ENCODE measurements at places on chromosomes 11 and 22.

GRCh38 chr22:28714043-28714628, 27.5 kb downstream of the CHEK2 start:
- DNase-seq = no peak

GRCh38 chr22:26564181-26564580, 25.8 kb downstream of the TPST2 start:
- DNase-seq = peak; percentile 23

GRCh38 chr11:23540101-23540561, 679.9 kb upstream of the CCDC179 start:
- DNase-seq = peak; percentile 93

DNA sequence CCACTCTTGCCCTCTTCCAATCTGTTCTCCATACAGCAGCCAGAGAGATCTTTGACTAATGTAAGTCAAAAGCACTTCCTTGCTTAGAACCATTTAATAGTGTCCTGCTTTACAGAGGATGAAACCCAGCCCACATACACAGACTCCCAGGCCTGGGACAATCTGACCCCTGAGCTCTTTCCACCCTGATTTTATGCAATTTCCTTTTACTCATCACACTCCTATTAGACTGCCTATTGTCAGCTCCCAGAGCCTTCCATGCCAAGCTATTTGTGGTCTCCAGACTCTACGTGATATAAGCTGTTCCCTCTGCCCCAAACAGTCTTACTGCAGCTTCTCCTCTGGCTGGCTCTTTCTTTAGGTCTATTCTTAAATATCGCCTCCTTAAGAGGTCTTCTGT, 28.1 kb downstream of the ME3 start:
- DNase-seq = no peak

GRCh38 chr11:112734207-112734606, 227.0 kb upstream of the NCAM1 start:
- peak; percentile 39 for DNase-seq

DNA sequence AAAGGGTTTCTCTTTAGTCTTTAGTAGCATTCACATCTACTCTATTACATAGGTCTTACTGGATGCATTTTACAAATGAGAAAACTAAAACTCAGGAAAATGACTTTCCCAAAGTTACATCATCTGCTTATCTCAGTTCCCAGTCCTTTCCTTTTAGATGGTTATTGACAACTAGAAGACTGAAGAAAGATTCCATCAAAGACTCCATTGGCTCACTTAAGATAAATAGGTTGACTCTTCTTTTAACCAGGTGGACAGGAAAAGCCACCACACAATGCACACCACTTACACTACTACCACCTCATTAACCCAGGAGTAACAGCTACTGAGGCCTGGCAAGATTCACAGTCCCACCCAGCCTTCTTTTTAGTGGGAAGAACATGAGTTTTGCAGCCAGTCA, 123.6 kb downstream of the TRIM44 start:
- no peak for DNase-seq

GRCh38 chr22:20178915-20179227, 28.0 kb upstream of the CCDC188 start:
- no peak for DNase-seq

DNA sequence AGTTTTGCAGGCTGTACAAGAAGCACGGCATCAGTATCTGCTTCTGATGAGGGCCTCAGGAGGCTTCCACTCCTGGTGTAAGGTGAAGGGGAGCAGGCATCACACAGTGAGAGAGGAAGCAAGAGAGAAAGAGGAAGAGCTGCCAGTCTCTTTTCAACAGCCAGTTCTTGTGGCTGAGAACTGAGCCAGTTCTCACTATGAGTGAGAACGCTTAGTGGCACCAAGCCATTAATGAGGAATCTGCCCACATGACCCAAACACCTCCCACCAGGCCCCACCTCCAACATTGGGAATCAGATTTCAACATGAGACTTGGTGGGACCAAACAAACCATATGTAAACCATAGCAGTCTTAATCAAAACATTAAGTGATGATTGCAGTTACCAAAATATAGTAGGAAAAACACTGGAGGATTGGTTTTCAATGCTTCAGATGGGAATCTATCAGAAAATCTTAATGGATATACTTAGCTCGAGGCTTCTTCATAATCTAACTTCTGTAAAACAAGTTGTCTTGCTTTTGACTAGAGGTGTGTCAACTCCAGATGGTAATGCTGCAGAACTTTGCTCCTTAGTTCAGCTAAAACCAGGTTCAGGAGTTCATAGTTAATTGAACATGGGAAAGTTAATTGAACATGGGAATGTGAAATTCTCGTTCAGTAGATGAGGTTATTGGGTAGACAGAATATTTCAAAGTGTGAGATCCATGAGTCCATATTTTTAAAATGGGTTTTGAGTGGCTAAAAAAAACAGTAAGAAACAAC, 12.2 kb downstream of the FAR1 start:
- DNase-seq = no peak

DNA sequence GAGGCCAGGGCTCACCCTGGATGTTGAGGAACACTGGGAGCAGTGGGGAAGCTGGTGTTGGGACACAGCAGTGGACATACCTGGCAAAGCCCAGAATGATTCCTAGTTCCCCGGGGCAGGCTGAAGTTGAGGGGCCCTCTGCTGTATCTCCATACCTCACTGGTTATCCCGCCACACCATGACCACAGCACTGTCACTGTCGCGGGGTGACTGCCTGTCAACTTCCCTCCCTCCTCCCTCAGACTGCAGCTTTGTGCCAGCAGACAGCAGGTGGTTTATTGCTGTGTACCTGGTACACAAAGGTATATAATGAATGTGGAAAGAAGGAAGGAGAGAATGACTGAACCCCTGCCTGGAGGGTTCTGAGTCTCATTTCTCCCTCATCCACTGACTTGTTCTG, 318.7 kb downstream of the TMEM135 start:
- no peak for DNase-seq

DNA sequence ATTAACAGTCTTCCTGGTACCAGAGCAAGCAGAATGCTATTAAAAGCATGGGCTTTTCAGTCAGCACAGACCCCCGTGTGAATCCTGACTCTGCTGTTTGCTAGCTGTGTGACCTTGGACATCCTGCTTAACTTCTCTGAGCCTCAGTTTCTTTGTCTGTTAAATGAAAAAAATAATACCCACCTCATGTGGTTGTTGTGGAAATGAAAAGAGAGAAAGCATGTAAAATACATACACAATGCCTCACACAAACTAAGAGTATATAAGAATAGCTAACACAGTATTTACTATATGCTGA, 39.5 kb downstream of the AHNAK start:
- DNase-seq = no peak

GRCh38 chr11:46338988-46339666, 8.1 kb upstream of the DGKZ start:
- DNase-seq = no peak

GRCh38 chr11:43504316-43504950, 145.7 kb downstream of the TTC17 start:
- no peak for DNase-seq

DNA sequence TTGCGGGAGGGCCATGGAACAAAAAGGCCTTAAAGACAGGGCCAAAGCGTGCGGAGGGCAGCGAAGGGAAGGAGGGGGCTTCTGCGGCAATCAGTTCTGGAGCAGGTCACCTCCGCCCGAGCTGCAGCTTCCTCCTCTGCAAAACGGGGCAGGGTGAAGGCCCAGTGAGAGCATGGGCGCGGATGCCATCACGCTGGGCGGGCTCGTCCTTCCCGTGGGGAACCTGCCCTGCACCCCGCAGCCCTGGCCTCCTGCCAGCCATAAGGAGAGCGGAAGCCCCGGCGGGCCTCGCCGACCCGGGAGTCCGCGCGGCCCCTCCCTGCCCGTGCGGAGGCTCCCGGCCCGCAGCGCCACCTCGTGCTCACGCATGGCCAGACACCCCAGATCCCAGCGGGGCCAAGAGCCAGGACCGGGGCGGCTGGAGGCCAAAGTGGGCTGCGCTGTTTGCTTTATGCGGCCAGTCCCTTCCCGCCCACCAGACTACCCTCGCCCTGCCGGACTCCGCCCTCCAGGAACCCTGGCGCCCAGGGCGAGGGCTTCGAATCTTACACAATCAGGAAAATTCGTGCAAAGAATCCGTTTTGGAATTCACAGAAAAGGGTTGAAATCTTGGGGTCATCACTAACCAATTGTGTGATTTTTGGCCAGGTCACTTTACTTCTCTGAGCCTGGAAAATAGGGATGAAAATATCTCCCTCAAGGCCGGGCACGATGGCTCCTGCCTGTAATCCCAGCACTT, 16.1 kb downstream of the TSKU start:
- no peak for DNase-seq

DNA sequence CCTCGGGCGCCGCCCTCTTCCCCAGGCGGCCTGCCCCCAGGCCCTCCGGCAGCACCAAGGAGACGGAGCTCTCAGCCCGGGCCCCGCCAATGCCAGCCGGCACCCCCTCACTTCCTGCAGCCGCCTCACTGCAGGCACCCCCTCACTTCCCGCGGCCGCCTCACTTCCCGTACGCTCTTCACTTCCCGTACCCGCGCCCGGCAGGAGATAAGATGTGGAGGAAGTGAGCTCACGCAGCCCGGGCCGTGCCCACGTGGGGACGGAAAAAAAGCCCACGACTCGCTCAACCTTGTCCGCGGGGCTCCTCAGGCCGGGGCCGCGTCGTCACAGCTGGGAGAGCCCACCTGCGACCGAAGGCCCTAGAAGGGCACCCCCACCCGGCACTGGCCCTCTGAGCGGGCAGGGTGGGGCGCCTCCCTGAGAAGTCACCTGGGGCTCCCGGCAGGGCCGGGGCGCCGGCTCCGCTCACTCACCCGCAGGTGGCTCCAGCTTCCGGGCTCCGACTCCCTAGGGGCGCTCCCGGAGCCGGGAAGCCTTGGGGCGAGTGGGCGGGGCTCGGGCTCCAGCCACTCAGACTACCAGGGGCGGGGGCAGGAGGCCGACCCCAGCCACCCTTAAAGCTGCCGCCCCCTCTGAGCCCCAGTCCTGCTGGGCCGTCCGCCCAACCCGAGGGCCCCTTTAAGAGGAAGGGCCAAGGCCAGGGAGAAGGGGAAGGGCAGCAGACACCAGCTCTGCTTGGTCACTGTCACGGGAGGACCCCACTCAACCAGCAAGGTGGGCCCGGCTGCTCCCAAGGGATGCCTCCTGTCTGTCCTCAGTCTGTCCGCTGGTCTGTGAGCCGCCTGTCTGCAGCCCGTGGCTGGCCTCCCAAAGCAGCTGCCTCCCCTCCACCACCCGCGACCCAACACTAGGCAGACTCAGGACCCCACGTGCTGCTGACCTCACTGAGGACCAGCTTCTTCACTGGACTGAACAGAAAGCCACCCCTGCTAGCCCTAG, 31.4 kb downstream of the PISD start:
- DNase-seq = peak; percentile 48

DNA sequence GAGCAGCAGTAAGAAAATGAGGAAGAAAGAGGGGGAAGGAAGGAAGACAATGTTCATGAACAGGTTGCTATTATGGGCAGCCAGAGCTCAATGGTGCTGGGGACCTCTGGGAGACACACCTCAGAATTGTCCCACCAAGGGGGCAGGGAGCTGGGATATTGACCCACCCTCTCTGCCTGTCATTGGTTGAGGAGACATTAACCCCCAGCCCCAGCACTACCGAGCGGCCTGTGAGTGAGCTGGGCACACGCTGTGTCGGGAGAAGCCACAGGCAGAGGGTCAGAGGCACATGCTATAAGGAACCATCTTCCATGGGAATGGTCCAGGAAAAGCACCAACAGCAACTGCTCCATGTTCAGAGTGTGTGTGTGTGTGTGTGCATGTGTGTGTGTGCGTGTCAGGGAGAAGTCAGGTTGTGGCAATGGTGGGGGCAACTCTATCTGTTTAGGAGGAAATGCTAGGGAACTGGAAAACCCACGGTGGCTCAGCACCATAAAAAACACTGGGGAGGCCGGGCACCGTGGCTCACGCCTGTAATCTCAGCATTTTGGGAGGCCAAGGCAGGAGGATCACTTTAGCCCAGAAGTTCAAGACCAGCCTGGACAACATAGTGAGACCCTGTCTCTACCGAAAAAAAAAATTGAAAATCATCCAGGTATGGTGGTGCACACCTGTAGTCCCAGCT, 49.2 kb downstream of the CD6 start:
- no peak for DNase-seq

DNA sequence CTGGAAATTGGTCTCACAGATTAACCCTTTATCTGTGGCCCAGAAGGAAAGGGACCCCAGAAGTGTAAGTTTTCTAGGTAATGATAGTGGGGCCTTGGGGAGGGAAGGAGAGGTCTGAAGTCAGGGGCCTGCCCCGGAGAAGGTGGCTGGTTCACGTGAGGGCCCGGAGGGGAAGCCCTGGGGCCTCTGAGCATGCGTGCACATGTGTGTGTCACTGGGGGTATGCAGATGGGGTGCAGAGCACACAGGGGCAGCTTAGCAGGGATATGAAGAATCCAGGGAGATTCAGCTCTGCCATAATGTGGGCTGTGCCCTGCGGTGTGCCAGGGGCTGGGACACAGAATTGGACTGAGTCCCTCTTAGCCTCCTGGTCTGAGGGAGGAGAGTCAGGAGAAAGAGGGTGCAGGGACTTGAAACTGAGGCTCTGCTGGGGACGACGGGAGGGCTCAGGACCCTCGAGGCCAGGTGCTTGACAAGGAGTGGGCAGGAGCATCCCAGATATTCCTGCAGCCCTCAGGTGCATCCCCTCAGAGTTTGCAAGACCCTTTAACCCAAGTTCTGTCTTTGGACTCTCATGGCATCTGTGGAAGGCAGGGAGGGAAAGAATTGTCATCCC, 15.5 kb downstream of the MYO7A start:
- no peak for DNase-seq

GRCh38 chr22:37281646-37282384, 493 bp upstream of the CYTH4 start:
- peak; percentile 45 for DNase-seq

GRCh38 chr11:73143126-73143838, 1.2 kb upstream of the FCHSD2 start:
- no peak for DNase-seq

- no peak for DNase-seq
Measured at GRCh38 chr22:40606306-40606705, 30.2 kb downstream of the MRTFA start.

DNA sequence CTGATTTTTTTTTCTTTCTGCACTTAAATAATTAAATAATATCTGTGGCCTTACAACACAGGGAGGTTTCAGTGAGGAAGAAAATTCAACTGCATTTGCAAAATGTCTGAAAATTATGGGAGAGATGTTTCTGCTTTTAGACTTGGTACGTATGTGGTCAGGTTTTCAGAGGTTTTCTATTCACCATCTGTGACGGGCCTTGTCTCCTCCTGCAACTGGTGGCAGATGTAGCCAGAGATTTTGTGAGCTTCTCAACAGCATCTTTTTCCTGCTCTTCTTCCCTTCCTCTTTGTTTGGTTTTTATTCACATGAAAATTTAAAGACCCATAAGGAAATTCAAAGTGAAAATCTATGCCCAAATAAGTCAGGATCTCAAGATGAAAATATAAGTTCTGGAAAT, 38.3 kb downstream of the ZBTB16 start:
- no peak for DNase-seq

GRCh38 chr11:23851216-23851615, 645.6 kb upstream of the LUZP2 start:
- no peak for DNase-seq

All from foreskin keratinocyte (primary cell).